ENCODE measurements at places on chromosomes 6 and 20.
A peak's percentile ranks its signal among the peaks of the same experiment; 100 is the strongest.

GRCh38 chr6:85482206-85482904, 32.5 kb downstream of the NT5E start:
- DNase-seq: no peak

DNA sequence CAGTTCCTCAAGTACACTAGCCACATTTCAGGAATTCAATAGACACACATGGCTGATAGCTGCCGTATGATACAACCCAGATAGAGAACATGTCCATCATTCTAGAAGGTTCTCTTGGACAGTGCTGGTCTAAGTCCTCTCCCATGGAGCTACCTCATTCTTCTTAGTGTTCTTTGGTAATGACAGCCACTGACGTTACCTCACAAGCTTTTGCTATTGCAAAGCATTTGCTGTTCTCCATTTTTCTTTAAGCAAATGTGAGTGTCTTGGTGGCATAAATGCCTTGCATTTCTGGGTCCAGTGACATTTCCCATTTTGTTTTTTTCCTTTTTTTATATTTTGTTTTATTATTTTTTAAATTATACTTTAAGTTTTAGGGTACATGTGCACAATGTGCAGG, 8.3 kb upstream of the CEBPB start:
- DNase-seq: no peak

DNA sequence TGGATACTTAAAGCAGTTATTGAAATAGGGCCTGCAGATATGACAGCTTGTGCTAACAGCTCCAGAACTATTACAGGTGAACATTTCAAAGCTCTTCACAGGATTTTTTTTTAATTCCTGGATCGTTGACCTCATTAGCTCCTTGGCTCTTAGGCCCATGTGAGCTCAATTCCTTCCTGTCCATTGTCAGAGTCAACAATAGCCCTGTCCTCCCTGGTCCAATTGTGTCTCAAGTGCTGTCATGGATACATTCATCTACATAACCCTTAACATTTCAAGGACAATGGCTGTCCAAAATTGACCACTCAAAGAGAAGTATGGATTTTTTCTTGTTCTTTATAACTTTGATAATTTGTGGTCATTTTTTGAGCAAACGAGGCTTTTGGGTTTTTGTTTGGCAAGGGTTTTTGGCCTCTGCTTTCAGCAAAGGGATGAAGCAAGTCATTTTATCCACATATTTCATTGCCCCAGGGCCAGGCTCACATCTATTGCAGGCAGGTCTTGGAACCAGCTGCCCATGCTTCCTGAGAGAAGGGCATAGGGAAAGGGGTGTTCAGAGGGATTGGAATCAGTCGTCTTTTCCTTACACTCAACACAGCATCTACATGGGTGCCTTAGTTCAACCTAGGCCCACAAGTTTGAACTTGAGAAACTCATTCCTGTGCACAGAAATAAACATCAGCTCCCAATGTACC, 282.1 kb downstream of the TPBG start:
- DNase-seq: no peak

DNA sequence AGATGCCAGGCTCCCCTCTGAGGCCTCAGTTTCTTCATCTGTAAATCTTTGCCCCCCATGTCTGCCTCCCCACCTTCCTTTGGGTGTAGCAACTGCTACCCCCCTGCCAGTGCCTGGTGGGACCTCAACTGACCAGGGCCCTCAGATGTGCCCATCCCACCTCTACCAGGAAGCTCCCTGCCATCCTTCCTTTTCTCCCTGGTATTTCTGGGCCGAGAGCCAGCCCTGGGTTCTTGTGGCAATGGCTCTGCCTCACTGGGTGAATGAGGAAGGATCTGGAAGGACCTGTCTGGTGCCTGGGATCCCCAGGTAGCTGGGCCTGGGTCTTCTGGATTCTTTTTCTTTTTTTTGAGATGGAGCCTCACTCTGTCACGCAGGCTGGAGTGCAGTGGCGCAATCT, 141.1 kb upstream of the RNF24 start:
- no peak for DNase-seq

DNA sequence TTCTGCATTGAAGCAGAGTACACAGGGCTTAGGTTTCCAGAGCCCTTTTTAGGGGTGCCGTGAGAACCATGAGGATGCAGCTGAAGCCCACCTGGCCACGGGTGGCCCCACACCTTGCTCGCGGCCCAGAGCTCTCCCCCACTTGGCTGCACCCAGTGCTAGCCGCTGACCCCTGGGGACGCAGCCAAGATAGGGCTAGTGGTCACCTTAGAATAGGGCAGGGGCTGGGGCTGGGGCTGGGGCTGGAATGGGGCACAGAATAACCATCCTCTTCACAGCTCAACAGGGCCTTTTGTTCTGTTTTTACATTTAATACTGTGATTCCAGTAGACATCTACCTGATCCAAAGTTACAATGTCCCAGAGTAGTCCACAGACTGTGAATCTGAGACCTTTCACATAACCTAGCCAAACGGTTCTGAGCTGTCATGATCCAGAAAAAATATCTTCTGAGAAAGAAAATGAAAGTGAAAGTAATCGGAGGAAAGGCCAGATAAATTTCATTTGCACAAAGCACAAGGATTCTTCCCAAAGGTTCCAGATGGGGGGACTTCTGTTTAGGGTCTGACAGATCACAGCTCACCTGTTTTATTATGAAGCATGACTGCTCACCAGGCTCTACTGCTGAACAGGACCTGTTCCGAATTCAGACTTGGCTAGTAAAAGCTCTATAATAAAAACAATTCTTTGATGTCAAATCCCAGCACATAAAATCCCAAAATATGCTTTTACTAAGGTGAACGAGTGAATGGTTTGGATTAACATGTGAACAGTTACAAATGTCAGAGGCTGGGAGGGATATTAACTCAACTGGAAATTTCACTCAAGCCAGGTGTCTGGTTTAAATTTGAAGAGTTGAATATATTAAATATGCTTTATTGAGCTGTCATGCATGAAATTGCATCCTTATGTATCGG, 401.9 kb downstream of the THBS2 start:
- no peak for DNase-seq

- DNase-seq: no peak
These were observed 193.1 kb upstream of the ARG1 start for GRCh38 chr6:131379948-131380347.

- no peak for DNase-seq
These were observed 36.5 kb downstream of the TAB2 start for GRCh38 chr6:149354009-149354408.

GRCh38 chr6:81105998-81106397, 646.5 kb downstream of the TENT5A start:
- no peak for DNase-seq

DNA sequence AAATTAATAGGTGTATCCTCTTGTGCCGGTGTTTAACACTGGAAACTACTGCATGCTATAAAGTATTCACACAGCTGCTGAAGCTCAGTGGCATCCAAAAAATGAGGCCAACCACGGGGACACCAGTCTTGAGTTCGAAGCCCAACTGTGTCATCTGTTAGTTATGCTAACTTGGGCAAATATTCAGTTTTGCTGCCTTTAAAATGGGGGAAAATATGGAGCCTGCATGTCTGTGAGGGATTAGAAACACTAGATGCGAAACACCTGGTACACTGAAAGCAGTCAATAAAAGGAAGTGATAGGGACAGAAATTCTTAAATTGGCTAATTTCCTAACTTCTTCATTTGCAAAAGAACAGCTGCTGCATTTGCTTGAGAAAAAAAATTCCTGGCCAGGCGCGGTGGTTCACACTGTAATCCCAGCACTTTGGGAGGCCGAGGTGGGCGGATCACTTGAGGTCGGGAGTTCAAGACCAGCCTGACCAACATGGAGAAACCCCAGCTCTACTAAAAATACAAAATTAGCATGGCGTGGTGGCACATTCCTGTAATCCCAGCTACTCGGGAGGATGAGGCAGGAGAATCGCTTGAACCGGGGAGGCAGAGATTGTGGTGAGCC, 36.6 kb upstream of the MLIP start:
- no peak for DNase-seq

- DNase-seq: no peak
These were observed 102.7 kb upstream of the TOP1 start for GRCh38 chr20:40925829-40926510.

DNA sequence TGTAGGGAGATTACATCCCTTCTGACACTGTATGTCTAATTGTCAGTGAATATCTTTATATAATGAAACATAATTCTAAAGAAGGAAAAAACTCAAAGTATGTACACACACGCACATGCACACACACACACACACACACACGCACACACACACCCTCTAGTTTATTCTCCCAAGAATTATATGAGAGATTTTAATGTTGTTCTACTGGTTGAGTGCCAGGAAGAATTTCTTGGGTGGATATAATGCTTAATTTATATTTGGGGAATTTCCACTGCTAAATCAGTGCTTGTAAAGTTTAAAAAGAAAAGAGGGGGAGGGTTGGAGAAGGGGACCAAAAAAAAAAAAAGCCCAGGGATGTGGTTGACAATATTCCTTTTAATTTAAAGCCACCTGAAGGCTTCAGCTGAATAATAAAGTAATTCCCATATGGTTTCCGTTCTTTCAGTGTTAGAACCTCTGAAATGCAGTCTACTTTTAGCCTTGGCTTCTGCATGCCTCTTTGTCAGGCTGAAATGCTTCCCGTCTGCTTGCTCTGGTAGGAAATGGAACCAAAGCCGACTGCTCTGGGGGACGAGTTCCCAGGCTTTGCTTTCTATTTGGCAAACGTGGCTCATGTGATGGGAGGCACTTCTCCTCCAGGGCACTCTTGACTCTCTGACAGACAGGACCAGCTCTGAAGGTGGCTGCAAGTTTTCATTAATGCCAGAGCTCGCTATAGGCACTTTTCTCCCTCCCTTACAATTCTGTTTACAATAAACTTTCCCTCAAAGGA, 225.4 kb downstream of the PRL start:
- DNase-seq: no peak

DNA sequence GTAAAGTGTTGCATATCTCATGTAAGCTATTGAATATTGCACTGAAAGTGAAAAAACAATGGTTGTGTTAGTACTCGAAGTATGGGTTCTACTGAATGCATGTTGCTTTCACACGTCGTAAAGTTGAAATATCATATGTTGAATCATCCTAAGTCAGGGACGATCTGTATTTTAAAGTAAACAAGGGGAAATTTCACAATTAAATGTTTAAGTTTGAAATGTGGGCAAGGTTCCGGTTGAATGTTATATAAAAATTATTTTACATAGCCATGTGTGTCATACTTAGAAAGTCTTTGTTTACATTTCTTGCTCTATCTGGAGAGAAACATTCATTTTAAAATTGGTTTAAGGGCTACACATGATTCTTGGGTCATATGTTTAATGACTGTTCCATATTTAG, 76.8 kb downstream of the AKAP7 start:
- no peak for DNase-seq

GRCh38 chr6:21578523-21578922, 15.0 kb upstream of the SOX4 start:
- no peak for DNase-seq

DNA sequence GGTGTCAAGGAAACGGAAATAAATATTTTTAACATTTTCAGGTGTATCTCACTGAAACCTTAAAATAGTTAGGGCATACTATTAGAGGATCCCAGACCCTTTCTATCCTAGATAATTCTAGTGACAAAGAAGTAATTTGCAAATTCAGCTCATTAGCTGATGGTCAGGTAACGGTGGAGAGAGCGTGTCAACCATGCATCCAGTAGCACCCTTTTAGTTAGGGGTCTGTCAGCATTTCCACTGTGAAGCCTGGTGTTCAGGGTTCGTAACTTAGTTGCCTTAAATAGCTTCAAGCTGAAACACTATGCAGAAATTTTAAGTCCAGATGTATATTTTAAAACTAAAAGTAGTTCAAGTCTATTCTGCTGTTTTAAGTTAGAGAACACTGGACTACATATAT, 48.5 kb upstream of the SUPT3H start:
- DNase-seq: no peak

- DNase-seq: peak; percentile 66
These were observed 10.5 kb downstream of the PLN start for GRCh38 chr6:118558464-118559217.

DNA sequence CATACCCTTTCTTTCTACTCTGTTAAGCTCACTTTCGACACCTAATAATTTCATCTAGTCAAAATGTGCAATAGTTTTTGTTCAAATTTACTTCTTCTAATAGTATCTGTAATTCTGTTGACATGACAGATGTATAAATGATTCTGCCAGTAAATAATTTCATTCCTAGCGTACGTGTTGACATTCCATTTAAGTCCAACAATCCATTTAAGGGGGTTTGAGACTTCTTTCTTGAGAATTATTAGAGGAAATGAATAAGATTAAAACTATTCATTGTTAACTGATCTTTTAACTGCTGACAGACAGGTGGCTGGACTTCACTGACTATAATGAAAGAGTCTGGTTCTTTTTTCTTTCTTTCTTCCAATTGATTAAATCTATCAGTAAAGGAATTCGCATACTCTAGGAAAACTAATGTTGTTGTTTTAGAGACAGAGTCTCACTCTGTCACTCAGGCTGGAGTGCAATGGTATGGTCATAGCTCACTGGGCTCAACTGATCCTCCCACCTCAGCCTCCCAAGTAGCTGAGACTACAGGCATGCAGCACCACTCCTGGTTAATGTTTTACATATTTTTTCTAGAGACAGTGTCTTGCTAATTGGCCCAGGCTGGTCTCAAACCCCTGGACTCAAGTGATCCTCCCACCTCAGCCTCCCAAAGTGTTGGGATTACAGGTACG, 55.9 kb downstream of the MAP3K5 start:
- no peak for DNase-seq

DNA sequence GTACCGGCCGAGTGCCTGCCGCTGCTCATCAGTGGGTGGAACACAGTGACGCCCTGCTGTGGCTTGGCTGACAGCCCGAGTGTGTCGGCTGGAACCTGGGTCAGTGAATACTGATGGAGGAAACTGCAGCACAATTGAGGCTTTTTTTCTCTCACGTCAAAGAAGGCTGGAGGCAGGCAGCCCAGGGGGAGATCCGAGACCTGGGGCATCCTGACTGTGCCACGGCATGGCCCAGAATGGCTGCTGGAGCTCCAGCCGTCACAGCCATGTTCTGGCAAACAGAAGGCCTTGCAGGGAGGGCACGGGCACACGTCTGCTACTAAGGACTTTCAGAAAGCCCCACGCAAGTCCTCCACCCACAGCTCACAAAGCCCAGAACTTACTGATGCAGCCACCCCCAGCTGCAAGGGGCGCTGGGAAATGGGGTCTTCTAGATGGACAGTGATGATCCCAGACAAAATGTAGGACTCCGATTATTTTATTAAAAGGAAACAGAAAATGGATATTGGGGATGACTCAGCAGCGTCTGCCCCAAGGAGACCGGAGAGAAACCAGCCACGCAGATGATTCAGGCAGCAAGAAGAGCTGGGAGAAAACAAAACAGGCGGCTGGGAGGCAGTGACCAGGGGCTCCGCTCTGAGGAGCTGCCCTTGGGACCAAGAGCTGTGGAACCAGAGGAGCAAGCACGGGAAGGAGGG, 140.0 kb downstream of the TAF4 start:
- no peak for DNase-seq

- no peak for DNase-seq
These were observed 52.8 kb downstream of the MYB start for GRCh38 chr6:135233686-135234491.

- no peak for DNase-seq
These were observed 646.5 kb downstream of the RNF144B start for GRCh38 chr6:19033683-19034082.

GRCh38 chr6:132275066-132275970, 126.0 kb downstream of the MOXD1 start:
- DNase-seq: no peak

Data from naive thymus-derived CD8-positive, alpha-beta T cell (primary cell).